ENCODE measurements at places on chromosomes 5 and 9. TPM values are rescaled to one million over a fixed set of nuclear protein-coding genes. Genes with fewer than 3 reads are reported as not detected.
A peak's percentile ranks its signal among the peaks of the same experiment; 100 is the strongest.

DNA sequence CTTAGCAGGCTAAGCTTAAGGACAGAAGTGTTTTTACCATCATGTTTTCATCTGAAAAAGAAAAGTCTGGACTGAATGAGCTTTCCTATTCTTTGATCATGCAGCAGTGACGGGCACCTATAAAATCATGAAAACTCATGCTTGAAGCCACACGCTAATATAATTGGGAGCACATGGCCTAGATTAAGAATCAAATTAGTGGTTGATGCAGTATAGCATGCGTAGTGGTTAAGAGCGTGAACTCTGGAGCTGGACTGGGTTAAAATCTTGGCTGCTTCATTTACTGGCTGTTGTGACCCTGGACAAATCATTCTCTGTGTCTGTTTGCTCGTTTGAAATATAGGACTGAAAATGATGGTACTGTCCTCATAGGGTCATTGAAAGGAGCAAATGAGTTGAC lies 49.9 kb upstream of the IL13 start:
- DNase-seq: no peak

- peak; percentile 76 for DNase-seq
These were observed 37.4 kb downstream of the ARHGEF37 start for GRCh38 chr5:149618581-149619248.

DNA sequence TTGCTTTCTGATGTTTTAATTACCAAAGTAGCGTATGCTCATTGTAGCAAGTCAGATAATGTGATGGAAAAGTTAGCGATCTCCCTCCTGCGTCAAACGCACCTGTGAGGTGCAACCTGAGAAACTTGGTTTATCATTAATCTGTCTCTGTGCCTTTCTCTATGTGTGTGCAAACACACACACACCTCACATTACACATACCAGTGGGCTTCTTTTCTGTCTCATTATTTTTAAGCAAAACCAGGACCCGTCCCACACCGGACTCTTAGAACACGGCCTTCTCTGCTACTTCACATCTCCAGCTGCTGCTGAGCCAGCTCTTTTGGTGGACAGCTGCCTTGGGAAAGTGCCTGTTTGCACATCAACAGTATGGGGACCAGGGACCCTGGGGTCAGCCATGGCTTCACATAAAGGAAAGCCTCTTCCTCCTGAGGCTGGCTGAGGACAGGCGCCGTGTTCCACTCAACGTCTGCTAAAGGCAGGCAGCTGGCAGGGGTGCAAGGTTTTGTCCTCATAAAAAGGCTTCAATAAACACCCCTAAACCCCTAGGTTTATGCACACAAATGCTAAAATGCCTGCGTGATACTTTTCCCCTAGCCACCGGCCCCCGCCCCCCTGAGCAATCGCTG lies 44.2 kb downstream of the MRPL36 start:
- DNase-seq: no peak

DNA sequence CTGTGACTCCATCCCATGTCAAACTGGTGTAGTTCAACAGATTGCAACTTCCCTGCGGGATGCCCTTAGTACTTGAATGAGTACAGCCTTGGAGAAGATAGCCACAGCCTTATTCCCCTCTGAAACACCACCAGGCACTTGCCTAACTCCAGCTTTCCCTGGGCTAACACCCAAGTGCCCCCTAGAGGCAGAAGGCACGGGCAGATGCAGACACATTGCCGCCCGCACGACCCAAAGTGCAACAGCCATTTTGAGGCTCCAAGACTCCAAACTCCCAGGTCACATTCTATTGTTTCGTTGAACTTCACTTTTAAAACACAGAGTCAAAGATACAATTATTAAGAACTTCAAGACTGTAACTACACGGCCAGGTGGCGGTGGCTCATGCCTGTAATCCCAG lies 163.6 kb upstream of the CDH6 start:
- DNase-seq: no peak

- DNase-seq: no peak
These were observed 23.0 kb upstream of the PPARGC1B start for GRCh38 chr5:149707097-149707496.

DNA sequence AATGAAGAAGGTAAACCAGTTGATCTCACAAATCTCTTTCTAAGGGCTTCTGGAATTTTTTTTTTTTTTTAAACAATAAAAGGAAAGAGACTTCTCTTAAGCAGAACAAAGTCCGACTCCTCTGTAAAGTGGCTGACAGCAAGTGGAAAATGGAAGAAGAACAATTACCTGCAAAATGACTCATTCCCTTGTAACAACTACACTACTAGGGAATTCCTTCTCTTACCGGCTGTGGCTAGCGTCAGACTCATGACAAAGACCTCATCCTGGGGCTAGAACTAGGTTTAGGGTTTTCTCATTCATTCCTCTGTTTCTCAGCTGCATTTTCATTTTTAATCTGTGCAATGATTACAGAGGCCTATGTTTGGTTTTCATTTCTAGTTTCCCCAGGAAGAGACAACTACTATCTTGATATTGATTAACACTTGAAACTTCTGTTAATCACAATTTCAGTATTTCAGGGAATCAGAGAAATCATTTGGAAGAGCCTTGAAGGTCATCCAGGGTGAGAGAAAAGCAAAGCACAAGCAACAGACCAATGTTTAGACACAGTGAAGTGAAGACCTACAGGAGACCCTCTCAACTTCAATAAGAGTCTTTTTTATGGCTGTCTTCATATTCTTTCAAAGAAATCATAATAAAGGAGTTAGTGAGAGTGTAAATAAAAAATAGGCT lies 437.9 kb downstream of the RAB3C start:
- no peak for DNase-seq

DNA sequence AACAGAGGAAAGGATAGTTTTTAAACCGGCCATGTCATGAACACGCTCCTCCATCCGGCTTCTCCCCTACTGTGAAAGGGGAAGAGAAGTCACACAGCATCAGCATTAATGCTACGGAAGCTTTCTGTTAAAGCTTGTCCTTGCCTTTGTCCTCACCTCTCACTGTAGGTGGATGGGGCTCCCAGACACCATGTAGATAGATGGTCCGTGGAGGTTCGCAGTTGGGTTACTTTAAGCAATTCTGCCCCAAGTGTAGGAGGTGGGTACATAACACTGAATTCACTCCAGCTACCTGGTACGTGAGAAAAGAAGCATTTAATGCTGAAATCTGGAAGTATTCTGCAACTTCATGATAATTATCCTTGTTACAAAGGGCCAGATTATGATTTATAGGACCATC lies 165.8 kb downstream of the BAAT start:
- no peak for DNase-seq

- no peak for DNase-seq
These were observed at the start of gene FST for GRCh38 chr5:53480416-53481158. FST (plus strand) TSS chr5:53480629; CDS start chr5:53480792, 163 bp downstream.

GRCh38 chr5:137587919-137588318 lies 88.8 kb upstream of the SPOCK1 start:
- no peak for DNase-seq

GRCh38 chr9:113139225-113139829 lies 11.5 kb upstream of the SLC31A2 start:
- DNase-seq: no peak

- DNase-seq: no peak
These were observed 283.1 kb downstream of the GLIS3 start for GRCh38 chr9:4016789-4017188.

GRCh38 chr5:143491646-143492045 lies 88.2 kb upstream of the NR3C1 start:
- DNase-seq: no peak

DNA sequence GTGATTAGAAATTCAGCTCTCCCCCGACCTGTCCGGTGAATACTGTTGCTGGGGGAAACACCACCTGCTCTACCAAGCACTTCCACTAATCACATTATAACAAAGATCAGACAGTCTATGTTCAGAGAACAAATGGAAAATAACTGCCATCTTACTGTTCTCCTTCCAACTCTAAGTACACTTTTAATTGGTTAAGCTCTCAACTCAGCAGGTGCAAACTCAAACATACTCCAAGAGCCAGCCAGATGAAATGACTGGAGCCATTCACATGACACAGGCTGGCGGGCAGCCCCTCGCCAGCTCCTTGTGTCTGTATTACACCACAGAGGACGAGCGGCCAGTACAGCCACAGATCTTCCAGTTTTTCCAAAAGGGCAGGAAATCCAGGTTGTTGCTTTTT lies 16.1 kb downstream of the LIFR start:
- no peak for DNase-seq

DNA sequence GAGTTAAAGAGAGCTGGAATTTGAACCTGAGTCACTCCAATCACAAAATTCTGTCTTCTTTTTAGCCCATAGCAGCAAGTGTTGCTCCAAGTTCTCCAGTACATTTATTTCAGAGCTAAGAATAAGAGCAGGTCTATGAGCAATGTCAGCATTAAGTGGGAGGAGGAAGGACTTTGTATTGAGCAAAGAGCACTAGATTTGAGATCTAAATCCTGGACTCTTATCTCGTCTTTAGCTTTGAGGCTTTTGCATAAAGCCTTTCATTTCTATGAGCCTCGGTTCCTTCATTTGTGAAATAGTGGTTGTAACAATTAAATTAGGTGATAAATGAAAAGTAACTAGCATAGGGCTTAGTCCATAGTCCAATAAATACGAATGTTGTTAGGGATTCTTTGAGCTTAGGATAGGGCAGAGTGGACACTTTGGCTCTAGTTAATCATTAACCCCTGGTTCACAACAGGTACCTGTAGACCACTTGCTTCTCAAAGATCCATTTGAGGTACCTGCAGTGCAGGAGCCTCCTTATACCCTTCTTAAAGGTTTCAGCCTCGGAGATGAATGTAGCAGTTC lies 464.1 kb upstream of the KLF4 start:
- no peak for DNase-seq

GRCh38 chr5:162283609-162284008 lies 216.0 kb downstream of the GABRG2 start:
- DNase-seq: no peak

- DNase-seq: no peak
These were observed 9.7 kb downstream of the LIFR start for GRCh38 chr5:38546691-38547146.

- DNase-seq: no peak
These were observed 39.0 kb downstream of the SHB start for GRCh38 chr9:38029915-38030638.

DNA sequence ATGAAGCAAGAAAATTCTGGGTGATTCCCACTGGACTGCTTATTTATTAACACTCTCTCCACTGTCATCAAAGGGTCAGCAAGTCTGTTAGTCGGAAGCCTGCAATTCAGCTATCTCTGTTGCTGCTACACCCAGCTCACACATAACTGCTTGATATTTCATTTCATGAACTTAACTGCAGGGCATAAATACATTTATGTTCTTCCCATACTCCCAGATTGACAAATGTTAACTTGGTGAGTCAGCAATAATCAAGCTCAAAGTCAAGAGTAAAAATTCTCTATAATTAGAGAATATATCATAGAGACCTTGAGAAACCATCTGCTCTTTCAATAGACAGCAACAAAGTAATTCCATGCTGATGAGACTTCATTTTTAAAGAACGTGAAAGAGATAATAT lies 198.8 kb downstream of the ADAMTS12 start:
- DNase-seq: no peak

DNA sequence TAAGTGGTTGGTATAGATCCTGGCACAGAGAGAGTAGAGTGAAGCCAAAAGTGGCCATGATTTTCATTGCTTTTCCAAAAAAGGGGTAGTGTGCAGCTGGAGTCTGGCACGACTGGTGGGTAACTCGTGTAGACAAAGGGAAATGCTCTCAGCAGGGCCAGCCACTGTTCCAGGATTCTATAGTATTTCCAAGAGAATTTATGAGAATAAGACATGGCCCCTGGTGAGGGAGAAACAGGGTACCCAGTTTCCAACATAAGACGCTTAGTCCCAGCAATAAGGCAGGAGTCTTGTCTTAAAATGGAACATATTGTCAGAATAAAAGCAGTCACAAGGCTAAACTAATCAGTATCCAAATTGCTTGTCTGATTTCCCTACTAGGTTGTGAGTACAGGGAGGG lies 52.1 kb downstream of the NMUR2 start:
- DNase-seq: no peak

DNA sequence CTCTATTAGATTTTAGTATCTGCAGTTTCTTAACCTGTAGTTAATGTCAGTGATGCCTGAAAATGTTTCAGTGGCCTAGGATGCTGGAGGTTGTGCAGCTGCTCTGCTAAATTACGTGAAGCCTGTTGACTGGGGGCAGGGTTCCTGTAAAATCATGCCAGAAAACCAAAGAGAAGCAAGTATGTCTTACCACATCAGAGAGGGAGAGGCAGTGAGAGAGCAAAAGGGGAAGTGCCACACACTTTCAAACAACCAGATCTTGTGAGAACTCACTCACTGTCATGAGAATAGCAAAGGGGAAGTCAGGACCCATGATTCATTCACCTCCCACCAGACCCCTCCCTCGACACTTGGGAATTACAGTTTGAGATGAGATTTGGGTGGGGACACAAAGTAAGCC lies 83.9 kb upstream of the CYLC2 start:
- DNase-seq: no peak

GRCh38 chr5:37685816-37686215 lies 154.0 kb downstream of the GDNF start:
- no peak for DNase-seq

DNA sequence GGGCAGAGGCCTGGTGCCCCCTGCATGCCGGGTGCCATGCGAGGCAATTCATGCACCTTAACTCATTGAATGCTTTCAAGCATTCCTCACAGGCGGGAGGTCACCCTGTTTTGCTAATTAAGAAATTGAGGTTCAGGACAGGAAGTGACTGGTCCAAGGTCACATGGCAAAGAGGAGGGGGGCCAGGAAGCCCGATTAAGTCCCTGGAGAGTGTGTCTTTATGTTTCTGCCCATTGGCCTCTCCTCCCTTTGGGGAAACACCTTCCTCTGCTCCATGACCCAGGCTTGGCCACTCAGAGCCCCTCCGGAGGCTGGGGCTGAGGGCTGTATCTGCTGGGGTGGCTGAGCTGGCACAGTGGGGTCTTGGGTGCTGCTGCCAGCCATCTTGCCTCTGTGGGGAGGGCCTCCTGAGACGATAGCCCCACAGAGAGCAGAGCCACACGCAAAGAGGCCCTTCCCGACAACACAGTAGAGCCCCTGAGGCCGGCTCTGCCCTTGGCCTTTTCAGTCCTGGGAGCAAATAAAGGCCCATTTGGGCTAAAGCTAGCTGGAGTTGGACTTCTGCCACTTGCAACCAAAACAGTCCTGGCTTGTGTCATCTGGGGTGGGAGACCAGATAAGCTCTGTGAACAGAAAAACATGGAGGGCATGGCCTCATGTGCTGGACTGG lies 90.8 kb upstream of the NEURL1B start:
- DNase-seq: no peak

- no peak for DNase-seq
These were observed 187.6 kb upstream of the GRAMD2B start for GRCh38 chr5:126235628-126236027.

SKP2 gene
- total RNA-seq: 192 TPM

SVEP1 gene
- 2.9 TPM for total RNA-seq

KLF9 gene
- total RNA-seq: 0.77 TPM

ZCCHC7 gene
- 22.0 TPM for total RNA-seq

GABRB2 gene
- total RNA-seq: not detected

CNTNAP3 gene
- total RNA-seq: not detected

RALGPS1 gene
- total RNA-seq: 41.5 TPM

DIRAS2 gene
- 0.16 TPM for total RNA-seq

CMYA5 gene
- 0.39 TPM for total RNA-seq

DMRT2 gene
- 0.61 TPM for total RNA-seq

Data from Caco-2 (cell line).